ENCODE measurements at places on chromosomes 11 and 22.

DNA sequence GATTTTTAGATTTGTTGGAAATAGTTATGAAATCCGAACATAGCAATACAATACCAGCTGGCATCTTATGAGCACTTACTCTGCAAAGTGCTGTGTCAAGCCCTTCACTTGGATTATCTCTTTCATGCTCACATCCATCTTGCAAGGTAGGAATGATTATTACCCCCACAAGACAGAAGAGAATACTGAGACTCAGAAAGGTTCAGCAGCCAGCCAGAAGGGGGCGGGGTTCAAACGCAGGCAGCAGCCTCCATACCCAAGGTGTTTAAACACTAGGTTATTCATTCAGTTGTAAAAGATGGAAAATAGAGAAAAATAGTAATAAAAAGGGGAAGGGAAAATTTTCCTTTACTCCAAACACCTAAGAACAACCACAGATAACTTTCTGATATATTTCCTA is 158.5 kb downstream of the CCDC34 start:
- DNase-seq: no peak

DNA sequence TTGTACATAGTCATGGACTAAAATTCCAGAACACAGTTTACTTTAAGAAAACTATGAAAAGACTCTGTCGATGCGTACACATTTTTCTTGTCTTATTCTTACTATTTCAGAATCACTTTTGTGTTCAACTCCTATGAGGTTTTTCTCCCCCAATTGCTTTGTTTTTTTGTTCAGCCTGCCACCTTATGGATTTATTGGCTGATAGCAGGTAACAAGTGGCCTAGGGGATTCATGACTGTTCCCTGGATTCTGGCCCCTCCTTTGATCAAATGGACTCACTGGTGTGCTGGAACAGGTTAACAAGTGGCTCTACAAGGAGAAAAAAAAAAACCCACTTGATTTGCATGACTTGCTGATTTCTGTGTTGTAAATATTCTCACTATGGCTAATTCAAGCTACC is 10.6 kb downstream of the MMP20 start:
- no peak for DNase-seq

GRCh38 chr22:44337678-44338004 is 24.9 kb upstream of the SHISAL1 start:
- DNase-seq: no peak

DNA sequence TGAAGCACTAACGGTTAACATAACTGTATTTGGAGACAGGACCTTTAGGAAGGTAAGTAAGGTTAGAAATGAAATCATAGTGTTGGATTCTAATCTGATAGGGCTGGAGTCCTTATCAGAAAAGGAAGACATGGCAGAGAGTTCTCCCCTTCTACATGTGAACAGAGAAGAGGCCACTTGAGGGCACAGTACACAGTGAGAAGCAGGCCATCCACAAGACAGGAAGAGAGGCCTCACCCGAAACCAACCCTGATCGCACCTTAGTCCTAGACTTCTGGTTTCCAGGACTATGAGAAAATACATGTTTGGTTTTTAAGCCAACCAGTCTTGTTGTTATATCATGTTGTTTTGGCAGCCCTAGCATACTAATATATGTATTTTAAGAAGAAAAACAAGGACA is 170.0 kb downstream of the LRRC4C start:
- DNase-seq: no peak
